GOT3 (cell line): ENCODE measurements at places on chromosomes 3 and 15.

- DNase-seq, result no peak
Observed at GRCh38 chr3:31952205-31952604, 28.9 kb downstream of the OSBPL10 start.

DNA sequence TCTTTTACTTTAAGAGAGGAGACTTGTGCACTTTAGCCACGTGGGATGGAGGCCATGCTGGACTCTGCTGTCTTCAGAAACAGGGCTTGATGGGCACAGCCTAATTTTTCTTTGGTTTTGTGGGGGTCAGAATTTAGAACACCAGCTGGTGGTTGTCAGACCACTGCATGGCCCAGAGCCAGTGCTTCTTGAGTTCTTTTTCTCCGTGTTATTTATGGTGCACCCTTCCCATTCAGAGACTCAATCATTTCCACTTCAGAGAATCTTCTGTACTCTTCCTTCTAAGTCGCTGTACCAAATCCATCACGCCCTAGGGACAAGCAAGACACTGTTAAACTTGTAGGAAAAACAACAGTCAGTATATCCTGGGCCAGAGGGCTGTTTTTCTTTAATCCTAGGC is 20.1 kb downstream of the PRR23A start:
- no peak for DNase-seq

- no peak for DNase-seq
Observed at GRCh38 chr15:31300981-31301672, 25.5 kb upstream of the KLF13 start.

DNA sequence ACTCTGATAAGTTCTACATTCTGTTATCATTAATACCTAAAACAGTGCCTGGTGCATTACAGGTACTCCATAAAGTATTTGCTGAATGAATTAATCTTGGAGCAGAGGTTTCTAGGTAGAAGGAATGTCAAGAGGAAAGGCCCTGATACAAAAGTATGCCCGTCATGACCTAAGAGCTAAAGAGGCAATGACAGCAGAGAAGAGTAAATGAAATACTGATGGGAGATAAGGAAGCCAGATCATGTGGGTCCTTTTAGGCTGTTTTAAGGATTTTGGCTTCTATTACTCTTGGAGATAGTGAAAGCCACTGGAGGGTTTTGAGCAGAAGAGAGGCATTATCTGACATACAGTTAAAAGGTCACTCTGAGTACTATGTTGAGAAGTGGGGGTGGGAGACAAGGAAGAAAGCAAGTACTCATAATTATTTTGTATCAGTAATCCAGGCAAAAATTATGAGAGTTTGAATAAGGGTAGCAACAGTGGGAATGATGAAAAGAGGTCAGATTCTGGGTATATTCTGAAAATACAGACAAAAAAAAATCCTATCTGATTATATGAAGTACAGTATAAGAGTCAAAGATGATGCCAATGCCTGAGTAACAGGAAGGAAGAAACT is 48.3 kb downstream of the DENND4A start:
- no peak for DNase-seq

DNA sequence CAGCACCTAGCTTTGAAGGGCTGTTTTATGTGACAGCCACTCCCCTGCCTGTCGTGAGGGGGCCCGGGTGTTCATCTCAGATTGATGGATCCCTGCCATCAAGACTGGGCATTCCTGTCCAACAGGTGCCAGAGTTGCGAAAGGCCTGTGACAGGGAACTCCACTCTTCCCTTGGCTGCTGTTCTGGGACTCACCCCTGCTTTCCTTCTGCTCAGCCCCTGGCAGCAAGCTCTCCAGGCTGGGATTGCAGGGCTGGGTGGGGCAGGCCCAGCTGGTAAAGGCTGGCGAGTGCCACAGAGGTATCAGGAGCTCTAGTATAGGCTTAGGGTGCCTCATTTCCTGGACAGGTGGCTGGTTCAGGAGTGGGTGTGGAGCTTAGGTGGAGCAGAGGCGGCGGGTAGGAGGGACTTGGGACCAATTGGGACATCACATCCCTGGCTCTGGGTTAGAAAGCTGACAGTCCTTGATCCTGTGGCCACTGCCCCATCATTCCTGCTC is at the start of gene PLA2G4B:
TSS of gene PLA2G4B (plus strand) at position 448 of the 498 bp plus-strand sequence. CDS start 67 bp downstream, outside the sequence.
- DNase-seq, result no peak

DNA sequence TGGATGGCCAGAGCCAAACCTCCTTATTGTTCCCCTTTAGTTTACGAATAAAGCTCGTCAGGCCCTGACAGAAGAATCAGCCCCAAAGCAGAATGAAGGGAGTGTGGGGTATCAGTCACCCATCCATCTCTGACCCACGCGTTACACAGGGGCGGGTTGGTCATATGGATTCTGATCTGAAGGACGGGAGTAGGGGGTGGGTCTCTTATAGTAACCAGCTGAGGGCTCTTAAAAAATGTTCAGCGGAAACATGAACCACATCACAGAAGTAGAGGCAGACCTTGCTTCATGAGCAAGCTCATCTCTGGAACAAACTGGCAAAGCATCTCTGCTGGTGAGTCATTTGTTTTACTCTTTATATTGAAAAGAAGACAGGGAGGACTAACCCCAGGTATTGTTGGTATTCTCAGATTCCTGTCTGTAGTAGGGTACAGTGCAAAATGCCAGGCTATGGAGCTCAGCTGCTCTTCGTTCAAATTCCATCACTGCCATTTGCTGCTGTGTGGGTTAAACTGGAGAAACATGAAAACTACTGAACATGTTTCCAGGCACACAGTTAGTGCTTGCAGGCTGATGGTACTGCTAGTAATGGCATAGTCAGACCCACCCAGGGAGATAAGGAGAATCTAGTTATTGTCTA is at the start of gene CXCR6:
TSS of gene CXCR6 (plus strand) at position 258 of the 640 bp plus-strand sequence. CDS start 3,018 bp downstream, outside the sequence.
- DNase-seq, result no peak

GRCh38 chr3:98504539-98504938 is 7.1 kb downstream of the OR5K2 start:
- DNase-seq, result no peak

- DNase-seq, result no peak
Observed at GRCh38 chr3:64133987-64134386, 91.3 kb downstream of the PRICKLE2 start.

GRCh38 chr3:156388497-156389448 is 166.1 kb downstream of the SSR3 start:
- no peak for DNase-seq

DNA sequence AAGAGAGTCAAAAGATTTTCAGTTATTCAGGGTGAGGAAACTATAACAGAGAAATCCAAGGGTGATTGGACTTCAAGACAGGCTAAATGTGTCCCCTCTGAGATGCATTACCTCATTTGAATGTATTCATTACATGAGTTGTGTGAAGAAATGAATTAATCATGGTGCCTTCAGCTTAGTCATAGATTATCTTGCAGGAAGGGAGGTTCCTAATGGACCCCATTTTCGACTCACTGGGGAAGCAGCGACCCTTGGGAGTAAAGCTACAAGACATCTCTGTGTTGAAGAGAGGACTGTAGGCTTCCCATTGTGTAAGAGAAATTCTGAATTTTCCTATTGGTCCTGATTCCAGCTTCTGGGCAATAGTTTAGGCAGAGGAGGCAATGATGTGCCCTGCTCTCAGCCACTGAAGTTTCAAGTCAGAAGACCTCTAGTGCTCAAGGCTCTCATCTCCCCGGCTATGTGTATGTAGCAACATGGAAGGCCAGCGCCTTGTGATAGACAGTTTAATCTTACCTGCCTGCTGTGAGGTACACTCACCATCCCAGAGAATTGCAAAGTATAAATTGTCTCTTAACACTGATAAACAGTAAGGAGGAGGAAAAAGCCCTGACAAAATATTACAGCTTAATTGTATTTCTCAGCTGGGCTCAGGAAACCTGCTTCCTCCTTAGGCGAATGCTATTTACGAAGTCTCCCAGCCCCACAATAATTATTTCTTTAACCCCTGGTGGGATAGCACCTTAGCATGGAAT is 133.8 kb downstream of the PDCD6IP start:
- DNase-seq, result no peak

DNA sequence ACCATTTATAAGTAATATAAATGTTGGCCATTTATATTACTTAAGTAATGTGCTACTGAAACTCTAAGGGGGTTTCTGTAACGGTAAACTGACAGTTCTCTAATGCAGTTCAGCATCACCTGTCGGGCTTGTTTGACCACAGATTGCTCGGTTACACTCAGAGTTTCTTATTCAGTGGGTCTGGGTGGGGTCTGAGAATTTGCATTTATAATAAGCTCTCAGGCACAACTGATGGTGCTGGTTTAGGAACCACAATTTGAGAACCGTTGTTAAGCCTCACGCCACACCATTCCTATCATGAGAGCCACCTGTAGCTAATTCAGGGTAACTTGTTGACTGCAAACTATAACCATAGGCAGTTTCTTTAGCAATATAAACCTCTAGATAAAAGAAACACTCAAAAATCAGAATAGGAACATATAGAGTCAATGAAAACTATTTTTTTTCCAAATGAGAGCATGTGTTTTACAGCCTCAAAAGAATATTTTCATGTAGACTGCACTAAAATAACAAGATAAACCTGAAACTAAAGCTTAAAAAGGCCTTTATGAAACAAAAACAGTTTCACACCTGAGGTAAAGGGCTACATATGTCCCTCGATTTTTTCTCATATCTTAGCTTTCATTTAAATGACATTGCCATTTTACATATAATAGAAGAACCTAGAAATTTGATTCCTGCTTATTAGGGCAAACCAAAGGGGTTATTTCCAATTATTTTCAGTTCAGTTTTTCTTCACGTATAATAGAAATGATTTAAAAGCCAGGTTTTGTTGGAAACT is 604.8 kb downstream of the UNC13C start:
- no peak for DNase-seq

GRCh38 chr15:57609805-57610529 is 18.3 kb downstream of the MYZAP start:
- DNase-seq, result no peak

DNA sequence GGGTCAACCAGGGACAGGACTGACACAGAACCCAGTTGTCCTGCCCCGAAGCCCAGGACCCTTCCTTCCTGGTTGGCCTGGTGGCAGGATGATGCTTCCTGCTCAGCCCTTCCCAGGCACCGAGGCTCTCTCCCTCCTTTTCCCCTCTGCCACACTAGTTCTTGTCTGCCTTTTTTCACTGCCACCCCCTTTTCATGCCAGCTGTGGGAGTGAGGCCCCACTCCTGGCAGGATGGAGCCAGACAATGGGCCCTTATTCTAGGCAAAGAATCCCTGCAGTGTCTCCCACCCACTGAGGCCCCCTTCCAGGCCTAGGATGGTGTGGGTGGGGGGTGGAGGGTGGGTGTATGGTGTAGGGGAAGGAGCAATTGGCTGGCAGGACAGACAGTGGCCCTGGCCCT is 1.1 kb upstream of the SCAMP5 start:
- no peak for DNase-seq

DNA sequence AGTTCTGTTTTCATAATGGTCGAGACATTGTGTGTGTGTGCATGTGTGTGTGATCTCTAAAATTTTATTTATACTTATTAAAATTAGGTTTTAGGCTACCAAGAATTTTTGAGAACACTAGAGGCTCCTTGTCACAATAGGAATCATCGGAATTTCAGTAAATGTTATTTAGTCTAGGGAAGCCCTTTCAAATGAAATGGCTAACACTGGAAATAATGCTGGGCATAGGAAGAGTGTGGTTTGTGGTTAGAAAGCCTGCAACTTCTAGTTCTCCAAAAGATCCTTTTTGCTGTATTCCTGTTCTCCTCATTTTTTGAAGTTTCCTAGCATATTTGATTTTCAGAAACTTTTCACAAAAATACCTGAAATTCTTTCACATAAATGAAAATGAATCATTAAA is 92.5 kb upstream of the MBNL1 start:
- no peak for DNase-seq

GRCh38 chr3:29972320-29972993 is 633.9 kb upstream of the TGFBR2 start:
- no peak for DNase-seq

DNA sequence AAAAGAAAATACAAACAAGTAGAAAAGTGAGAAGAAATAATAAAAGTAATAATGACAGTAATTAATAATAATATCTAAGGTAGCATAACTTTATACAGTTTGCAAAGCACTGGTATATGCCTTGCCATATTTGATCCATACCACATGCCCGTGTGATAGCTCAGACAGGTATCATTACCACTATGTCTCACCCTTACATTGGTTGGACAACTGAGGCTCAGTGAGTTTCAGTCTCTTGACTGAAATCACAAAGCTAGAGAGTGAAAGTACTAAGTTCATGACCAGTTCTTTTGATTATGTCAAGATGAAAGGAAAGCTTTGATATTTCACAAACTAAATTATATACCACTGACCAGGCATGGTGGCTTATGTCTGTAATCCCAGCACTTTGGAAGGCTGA is 408.9 kb downstream of the GAP43 start:
- no peak for DNase-seq

- no peak for DNase-seq
Observed at GRCh38 chr3:125137358-125138033, 75.1 kb downstream of the SLC12A8 start.

DNA sequence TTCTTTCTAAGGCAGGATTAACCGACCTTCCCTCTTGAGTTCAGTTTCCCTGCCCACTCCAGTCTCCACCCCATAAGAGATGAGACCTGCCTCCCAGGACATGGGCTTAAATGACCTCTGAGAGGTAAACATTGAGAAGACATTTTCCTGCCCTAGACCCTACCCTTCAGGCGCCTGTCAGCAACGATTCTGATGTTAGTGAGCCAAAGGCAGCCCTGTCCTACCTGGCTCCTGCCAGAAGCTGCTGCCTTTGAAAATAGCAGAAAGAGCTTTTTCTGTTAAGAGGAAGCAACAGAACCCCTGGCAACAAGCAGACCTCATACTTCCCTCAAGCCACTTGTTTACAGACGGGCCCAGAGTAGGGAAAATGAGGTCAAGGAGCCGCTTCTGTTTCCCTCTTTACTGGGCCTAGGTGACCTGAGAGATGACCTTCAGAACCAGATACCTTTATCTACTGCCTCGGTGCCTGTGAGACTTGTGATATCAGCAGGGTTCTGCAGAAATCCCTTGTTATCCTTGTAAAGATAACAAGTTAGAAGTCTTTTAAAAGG is 52.0 kb downstream of the CD200R1L start:
- DNase-seq, result no peak

DNA sequence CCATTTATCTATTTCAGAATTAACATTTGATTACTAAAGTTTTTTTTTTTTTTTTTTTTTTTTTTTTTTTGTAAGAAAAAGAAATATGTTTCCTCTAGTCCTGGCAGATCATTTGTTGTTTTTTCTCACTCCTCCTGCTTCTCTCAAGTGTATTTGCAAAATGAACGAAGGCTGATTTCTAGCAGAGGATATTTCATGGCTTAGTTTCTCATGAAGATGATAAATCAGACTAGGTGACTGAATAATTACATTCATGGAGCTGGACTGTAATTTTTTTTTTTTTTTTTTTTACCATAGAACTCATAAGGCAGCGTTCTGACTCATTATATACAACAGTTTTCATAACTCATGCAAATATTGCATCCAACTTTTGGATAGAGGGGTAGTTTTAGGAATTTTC is 332.5 kb upstream of the SEMA6D start:
- DNase-seq, result no peak

- DNase-seq, result no peak
Observed at GRCh38 chr3:169266351-169266750, 397.2 kb downstream of the MECOM start.

- no peak for DNase-seq
Observed at GRCh38 chr15:57118013-57118799, 199.8 kb downstream of the TCF12 start.
